Stimulated activated CD4-positive, alpha-beta T cell treated with anti-CD3 and anti-CD28 coated beads, Interleukin-1b, Interleukin-23, amount 100 ng/mL, for 4 hours (primary cell): ENCODE measurements at places on chromosomes 5 and 9.

GRCh38 chr5:32258424-32258823 lies 54.3 kb downstream of the MTMR12 start:
- no peak for DNase-seq

GRCh38 chr9:118522093-118523028 lies 818.2 kb downstream of the TLR4 start:
- no peak for DNase-seq

DNA sequence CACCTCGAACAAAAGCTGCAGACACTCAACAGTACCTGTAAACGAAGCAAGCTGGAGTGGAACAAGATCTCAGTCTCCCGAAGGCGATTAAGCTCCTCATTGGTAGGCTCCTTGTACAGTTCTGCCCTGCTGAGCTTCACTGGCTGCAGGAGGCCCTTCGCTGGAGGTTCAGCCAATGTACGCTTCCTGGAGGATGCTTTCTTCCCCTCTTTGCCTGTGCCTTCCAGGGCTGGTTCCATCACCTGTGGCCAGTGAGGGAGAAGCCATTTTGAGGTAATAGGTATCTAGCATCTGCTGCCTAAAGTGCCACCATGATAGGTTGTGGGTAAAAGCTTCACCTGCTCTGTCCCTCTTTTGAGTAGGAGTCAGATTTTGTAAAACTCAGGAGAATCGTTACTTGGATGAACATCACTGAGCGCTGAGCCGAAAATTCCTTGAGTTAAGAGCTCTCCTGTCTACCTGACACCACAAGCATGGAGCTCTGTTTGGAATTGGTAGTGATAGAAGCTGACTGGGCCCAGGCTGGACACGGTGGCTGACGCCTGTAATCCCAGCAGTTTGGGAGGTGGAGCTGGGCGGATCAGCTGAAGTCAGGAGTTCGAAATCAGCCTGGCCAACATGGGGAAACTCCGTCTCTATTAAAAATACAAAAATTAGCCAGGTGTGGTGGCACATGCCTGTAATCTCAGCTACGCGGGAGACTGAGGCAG lies 1.4 kb downstream of the NOL6 start:
- no peak for DNase-seq

- DNase-seq = no peak
Measured at GRCh38 chr9:660227-660626, 181.3 kb upstream of the DMRT1 start.
